ENCODE measurements at places on chromosomes 16 and 17.

GRCh38 chr16:75475420-75475847 is 10.9 kb upstream of the TMEM170A start:
- no peak for DNase-seq

DNA sequence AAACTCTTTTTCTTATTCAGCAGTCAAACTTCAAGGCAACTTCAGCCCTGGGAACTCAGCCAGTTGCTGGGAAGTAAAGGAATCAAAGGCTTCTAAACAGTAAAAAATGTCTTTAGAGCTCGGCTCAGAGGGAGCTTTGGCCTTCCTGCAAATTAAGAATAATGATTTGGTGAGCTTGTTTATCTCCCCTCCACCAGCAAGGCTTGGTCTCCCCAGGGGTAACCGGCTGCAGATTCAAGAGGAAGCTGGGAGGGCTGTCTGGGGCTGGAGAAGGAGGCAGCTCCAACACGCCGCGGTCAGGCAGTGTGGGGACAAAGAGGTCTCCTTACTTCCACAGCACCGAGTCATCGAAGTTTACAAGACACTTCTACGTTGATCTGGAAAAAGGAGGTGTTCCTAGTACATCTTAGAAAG is 17.7 kb upstream of the DOC2B start:
- no peak for DNase-seq

- DNase-seq, result no peak
Observed at GRCh38 chr16:50195276-50195675, 42.2 kb downstream of the TENT4B start.

GRCh38 chr17:29642171-29642611 is 19.5 kb upstream of the CORO6 start:
- peak; percentile 52 for DNase-seq

DNA sequence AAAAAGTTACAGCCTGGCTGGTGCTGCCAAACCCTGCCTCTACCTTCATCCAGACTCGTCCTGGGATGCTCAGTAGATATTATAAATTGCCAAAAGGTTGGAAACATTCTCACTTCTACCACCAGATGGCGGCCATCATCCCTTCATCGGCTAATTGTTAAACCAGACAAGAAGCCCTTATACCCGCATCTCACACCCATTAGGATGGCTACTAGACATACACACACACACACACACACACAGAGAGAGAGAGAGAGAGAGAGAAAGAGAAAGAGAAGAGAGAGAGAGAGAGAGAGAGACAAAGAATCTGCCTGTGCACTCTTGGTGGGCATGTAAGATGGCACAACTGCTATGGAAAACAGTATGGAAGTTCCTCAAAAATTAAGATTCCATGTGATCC is 15.0 kb upstream of the SCIMP start:
- DNase-seq, result peak; percentile 38
